ENCODE measurements at places on chromosomes 2 and 18. TPM values are rescaled to one million over a fixed set of nuclear protein-coding genes. Genes with fewer than 3 reads are reported as not detected.

COL3A1 gene
- 151 TPM for total RNA-seq

GNAL gene
- total RNA-seq = 25.8 TPM

B3GNT2 gene
- 37.1 TPM for total RNA-seq

NTSR2 gene
- not detected for total RNA-seq

BOLL gene
- 0.27 TPM for total RNA-seq

SEPTIN10 gene
- 99.3 TPM for total RNA-seq

SH2D6 gene
- 2.7 TPM for total RNA-seq

CROCC2 gene
- not detected for total RNA-seq

CFAP221 gene
- 1.6 TPM for total RNA-seq

CAPN14 gene
- not detected for total RNA-seq

HIBCH gene
- 37.2 TPM for total RNA-seq

REEP1 gene
- total RNA-seq = 2.5 TPM

SPATA3 gene
- total RNA-seq = not detected

CLEC4F gene
- not detected for total RNA-seq

SERPINB2 gene
- not detected for total RNA-seq

MAB21L4 gene
- total RNA-seq = 0.33 TPM

FASTKD2 gene
- 67.0 TPM for total RNA-seq

TRABD2A gene
- not detected for total RNA-seq

RAD51AP2 gene
- total RNA-seq = 0.11 TPM

RAX gene
- total RNA-seq = not detected

MFSD2B gene
- not detected for total RNA-seq

CAPN10 gene
- total RNA-seq = 25.3 TPM

CXCR1 gene
- total RNA-seq = 0.13 TPM

DSG2 gene
- 66.0 TPM for total RNA-seq

CELF4 gene
- not detected for total RNA-seq

CIB4 gene
- not detected for total RNA-seq

NEB gene
- 16.4 TPM for total RNA-seq

RNF138 gene
- 27.9 TPM for total RNA-seq

GRB14 gene
- 12.7 TPM for total RNA-seq

TEKT4 gene
- 0.88 TPM for total RNA-seq

LINC00305 gene
- total RNA-seq = not detected

L3MBTL4 gene
- 29.2 TPM for total RNA-seq

ZNF385B gene
- 1.3 TPM for total RNA-seq

CCDC141 gene
- 7.1 TPM for total RNA-seq

DCDC2C gene
- total RNA-seq = 0.89 TPM

COLEC11 gene
- total RNA-seq = 20.5 TPM

GKN1 gene
- not detected for total RNA-seq

TMEM182 gene
- 2.3 TPM for total RNA-seq

RTKN gene
- 41.9 TPM for total RNA-seq

OTOF gene
- total RNA-seq = 0.67 TPM

AMER3 gene
- 0.08 TPM for total RNA-seq

C2orf78 gene
- not detected for total RNA-seq

C2orf74 gene
- total RNA-seq = 12.7 TPM

ZDBF2 gene
- total RNA-seq = 20.9 TPM

SPDYA gene
- 2.3 TPM for total RNA-seq

CCDC88A gene
- total RNA-seq = 38.6 TPM

G6PC2 gene
- total RNA-seq = 0.29 TPM

CNRIP1 gene
- 25.7 TPM for total RNA-seq

TCF4 gene
- 140 TPM for total RNA-seq

EML4 gene
- 63.7 TPM for total RNA-seq

TYMS gene
- total RNA-seq = 2.1 TPM

PAX3 gene
- not detected for total RNA-seq

LRATD1 gene
- 21.1 TPM for total RNA-seq

ZSWIM2 gene
- total RNA-seq = not detected

POMC gene
- 9.9 TPM for total RNA-seq

SOCS6 gene
- total RNA-seq = 25.3 TPM

CPO gene
- 1.1 TPM for total RNA-seq

ABCG5 gene
- not detected for total RNA-seq

PIEZO2 gene
- 5.8 TPM for total RNA-seq
